CD4-positive, alpha-beta T cell treated with Interleukin-4 for 4 hours (primary cell): ENCODE measurements at places on chromosomes 1 and 21.

GRCh38 chr1:25520446-25521061, 22.9 kb upstream of the LDLRAP1 start:
- peak; percentile 72 for DNase-seq

- DNase-seq, result no peak
These were observed 319.0 kb upstream of the SNX7 start for GRCh38 chr1:98342566-98342965.

- DNase-seq, result no peak
These were observed 374.1 kb upstream of the POU3F1 start for GRCh38 chr1:38420666-38421065.

- DNase-seq, result no peak
These were observed 3.0 kb upstream of the ID3 start for GRCh38 chr1:23562137-23562876.

GRCh38 chr21:30733026-30733425, 14.0 kb downstream of the KRTAP21-2 start:
- no peak for DNase-seq
